HepG2 (cell line): ENCODE measurements at places on chromosomes 7 and 10.

- no peak for DNase-seq
These were observed 88.9 kb downstream of the CTTNBP2 start for GRCh38 chr7:117784315-117784714.

DNA sequence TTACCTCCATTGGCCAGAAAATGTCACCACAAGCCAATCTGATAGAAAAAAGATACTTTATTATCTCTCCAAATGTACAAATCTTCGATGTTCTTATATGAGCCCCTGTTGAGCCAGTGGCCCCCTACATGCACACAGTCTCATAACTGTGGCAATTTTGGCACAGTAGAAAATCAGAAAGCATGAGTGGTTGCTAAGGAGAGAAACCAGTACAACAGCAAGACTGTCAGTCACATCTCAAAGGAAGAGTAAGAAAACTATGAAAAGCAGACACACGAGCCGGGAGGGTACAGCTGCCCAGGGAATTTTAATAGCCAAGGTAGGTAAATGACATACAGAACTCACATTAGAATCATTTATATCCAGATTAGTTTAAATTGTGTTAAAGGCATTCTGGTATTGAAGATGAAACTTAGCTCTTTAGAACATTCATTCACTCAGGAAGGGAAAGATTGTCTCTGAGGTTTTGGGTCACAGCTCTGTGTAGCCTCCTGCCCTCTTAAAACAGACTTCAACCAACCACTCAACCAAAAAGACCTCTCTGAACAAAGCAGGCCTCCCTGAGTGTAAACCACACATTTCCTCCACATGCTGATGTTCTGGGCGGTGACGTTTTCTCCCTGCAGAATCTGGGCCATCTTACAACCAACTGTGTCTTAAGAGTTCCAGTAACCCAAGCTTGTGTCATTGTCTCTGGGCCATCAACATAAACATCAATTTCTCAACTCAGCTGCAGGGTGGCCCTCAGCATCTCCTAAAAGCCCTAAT, 80.8 kb upstream of the ADAM12 start:
- DNase-seq, result no peak

DNA sequence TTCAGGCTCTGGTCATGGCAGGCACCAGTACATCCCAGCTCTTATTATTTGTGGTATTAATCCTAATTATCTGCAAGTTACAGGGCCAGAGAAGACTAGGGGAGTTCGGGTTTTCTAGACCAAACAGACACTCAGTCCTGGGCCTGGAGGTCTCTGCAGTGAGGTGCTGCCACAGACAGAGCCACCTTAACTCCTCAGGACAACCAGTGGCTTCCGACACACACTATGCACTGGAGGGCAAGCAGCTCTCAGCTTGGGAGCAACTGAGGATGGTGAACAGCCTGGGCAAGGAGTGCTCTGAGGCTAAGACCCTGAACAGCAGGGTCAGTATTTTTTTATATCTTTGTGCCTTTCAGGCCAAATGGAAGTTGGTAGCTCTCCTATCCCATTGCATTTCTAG, 19.0 kb downstream of the ACTA2 start:
- DNase-seq, result no peak

DNA sequence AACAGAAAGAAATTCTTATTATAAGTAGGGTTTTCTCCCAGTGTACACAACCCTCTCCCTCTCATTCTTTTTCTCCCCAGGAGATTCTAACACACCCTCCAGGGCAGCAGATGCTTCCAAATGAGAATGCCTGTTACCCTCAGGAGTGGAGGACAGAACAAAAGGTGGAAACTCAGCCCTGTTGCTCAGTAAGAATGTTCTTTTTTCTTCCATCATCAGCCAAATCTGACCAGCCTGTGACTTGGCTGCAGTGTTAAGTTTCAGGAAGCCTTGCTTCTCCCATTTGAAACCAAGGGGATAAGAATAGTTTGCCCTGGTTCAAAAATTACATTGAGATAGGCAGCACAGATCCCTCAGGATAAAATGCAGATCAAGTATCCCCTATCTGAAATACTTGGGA, 77.5 kb upstream of the EEPD1 start:
- DNase-seq, result no peak

- peak; percentile 72 for DNase-seq
These were observed 6.7 kb downstream of the RASSF4 start for GRCh38 chr10:44966129-44966815.

DNA sequence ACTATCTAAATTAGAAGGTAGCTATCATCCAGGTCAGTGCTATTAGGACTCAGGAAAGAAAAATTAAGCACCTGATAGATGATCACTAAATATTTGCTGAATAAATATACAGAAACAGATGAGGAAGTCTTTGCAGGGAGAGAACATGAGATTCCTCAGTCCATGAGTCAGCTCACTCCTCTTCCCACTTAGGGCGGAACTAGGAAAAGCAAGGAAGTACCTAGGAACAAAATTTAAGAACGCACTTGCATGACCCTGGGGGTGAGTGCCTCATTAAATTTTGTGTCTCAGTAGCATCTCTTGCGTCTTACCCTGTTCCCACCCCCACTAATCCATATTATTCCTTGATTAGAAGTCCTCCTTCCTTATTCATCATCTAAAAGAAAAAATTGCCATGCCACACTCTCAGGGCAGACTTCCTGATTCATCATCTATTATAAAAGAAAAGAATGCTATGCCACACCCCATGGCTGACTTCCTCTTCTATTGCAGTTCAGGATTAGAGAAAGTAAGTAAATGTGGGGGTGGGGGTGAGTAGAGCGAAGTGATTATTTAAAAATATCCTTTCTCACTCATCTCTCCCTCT, 208.8 kb downstream of the THSD7A start:
- DNase-seq, result no peak

GRCh38 chr10:129877773-129878371, 86.2 kb downstream of the EBF3 start:
- DNase-seq, result peak; percentile 28

DNA sequence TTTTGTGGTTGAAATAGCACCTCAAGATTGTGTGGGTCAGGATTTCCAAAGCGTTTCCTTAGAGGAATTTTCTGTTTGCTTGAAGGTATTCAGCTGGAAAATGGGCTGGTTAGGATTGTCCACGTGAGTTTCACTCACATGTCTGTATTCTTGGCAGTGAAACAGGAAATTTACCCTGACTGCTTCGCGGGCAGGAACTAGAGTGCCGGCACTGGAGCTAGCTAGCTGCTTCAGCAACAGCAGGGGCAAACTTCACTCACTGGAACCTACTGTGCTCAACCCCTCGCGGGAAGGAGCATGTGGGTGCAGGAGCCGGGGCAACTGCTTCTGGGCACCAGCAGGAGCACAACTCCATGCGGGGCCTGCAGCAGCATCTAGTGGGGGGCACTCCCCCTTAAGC, 38.0 kb upstream of the RTKN2 start:
- no peak for DNase-seq

GRCh38 chr10:126014309-126014708, 117.9 kb downstream of the FANK1 start:
- DNase-seq, result no peak

GRCh38 chr10:5206799-5207198, 10.2 kb downstream of the AKR1C4 start:
- no peak for DNase-seq

- no peak for DNase-seq
These were observed 136.0 kb upstream of the COL1A2 start for GRCh38 chr7:94258418-94259300.

- peak; percentile 20 for DNase-seq
These were observed 10.0 kb upstream of the SLC13A1 start for GRCh38 chr7:123209786-123210185.

DNA sequence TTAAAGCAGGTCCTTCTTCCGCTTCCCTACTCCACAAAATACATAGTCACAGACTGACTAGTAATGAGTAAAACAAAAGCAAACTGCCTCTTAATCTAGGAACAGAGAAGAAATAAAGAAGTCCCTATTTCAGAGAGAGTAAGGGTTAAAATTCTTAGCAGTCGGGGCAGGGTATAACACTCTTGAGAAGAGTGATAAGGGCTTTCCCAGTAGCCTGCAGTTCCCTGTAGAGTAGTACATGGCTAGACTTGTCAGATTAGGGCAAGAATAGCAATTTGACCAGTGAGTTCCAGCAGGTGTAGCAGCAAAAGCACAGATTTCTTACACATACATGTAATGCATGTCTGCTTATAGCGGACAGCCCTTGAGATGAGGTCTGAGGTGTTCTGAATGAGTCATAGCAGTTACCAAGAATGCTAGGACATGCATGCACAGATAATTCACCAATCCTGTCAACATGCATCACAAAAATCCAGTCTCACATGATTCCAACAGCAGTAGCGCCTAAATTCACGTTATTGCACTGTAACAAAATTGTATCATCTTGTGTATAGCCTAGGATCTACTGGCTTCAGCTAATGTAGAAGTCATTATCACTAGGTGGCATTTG, 40.7 kb downstream of the BTRC start:
- DNase-seq, result no peak

- DNase-seq, result no peak
These were observed 145.3 kb downstream of the BTAF1 start for GRCh38 chr10:92068900-92069299.

GRCh38 chr10:123583639-123584418, 82.3 kb upstream of the GPR26 start:
- peak; percentile 34 for DNase-seq

DNA sequence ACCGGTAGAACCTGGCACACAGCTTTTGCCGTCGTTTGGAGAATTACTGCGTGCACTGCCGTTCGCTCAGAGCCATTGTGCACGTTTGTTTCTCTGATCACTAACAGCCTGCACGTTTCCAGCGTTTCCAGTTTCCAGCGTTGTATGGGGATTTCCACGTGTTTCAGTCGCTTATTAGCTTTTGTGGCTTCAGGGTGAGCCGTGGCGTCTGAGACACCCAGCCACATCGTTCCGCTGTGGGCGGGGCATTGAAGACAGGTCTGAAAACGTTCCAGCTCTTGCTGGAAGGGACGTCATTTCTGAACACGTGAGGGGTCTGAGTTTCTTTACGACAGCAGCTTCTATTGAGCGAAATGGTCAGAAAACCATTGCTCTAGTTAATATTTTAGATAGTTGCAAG, 164.8 kb downstream of the DNAJB6 start:
- no peak for DNase-seq

GRCh38 chr10:34178756-34179155, 636.3 kb downstream of the PARD3 start:
- no peak for DNase-seq

- DNase-seq, result peak; percentile 46
These were observed 9.9 kb upstream of the SRRM3 start for GRCh38 chr7:76191783-76192240.

- no peak for DNase-seq
These were observed 265.0 kb downstream of the MAD1L1 start for GRCh38 chr7:1967512-1968396.

GRCh38 chr7:2860627-2861133, 16.6 kb upstream of the GNA12 start:
- peak; percentile 85 for DNase-seq

- DNase-seq, result no peak
These were observed 16.4 kb downstream of the UCN3 start for GRCh38 chr10:5381187-5381586.

- no peak for DNase-seq
These were observed 45.9 kb upstream of the AGMO start for GRCh38 chr7:15607529-15608210.

- DNase-seq, result no peak
These were observed 208.2 kb upstream of the PRKCQ start for GRCh38 chr10:6788231-6788630.

GRCh38 chr10:14385596-14386593, 55.2 kb upstream of the FRMD4A start:
- DNase-seq, result no peak

GRCh38 chr10:121043124-121043849, 192.1 kb downstream of the WDR11 start:
- DNase-seq, result peak; percentile 98

GRCh38 chr7:92924800-92925199, 88.4 kb upstream of the CDK6 start:
- DNase-seq, result no peak

GRCh38 chr10:61159253-61159652, 215.3 kb upstream of the RHOBTB1 start:
- no peak for DNase-seq

- no peak for DNase-seq
These were observed 78.7 kb upstream of the ARID5B start for GRCh38 chr10:61822781-61823230.

GRCh38 chr7:76352193-76352592, 6.6 kb downstream of the YWHAG start:
- DNase-seq, result no peak

DNA sequence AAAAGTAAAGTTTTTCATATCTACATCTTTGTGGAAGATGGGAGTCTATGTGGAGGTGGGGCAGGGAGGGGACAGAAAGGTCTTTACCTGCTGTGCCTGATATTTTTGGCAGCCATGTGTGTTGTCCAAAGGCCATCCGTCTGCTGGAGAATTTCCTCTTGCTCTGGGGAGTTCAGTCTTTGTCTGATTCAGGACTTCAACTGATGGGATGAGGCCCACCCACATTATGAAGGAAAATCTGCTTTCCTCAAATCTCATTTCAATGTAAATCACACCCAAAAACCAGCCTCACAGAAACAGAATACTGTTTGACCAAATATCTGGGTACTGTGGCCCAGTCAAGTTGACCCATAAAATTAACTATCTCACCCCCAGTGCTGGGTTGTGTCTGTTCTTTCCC, 12.5 kb upstream of the ITIH5 start:
- DNase-seq, result no peak

DNA sequence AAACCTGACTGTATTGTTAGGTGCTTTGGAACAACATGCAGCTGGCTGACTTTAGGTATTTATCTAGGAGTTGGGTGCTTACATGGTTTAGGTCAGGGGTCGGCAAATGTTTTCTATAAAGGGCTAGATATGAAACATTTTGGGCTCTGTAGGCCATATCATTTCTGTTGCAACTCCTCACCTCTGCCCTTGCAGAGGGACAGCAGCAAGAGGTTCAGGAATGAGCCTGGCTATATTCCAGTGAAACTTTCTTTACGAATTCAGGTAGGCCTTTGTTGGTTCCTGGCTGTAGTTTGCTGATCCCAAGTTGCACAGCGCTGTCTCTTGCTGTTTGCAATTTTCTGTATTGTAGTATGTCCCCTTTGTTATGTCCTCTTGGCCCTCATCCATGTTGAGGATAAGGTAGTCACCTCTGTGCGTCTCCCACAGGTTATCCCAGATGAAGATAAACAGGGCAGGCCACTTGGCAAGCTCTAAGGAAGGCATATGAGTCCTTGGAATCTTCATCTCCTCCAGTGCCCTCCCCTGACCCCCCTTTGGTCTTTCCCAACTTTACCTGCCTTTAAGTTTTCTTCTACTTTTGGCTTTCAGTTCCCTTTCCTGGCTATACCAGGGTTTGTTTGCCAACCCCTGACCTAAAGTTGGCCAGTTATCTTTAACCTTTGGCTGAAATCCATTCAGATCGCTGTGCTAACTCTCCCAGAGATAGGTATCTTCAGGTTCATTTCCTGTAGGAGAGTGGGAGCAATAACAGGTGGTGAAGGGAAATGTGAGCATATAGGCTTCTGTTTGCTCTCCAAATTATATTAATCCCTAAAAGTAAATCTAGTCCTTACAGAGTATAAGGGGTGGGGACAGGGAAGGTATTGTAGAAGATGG, 36.1 kb downstream of the SGPL1 start:
- peak; percentile 91 for DNase-seq

GRCh38 chr10:76997631-76998030, 640.0 kb downstream of the KCNMA1 start:
- DNase-seq, result no peak

- no peak for DNase-seq
These were observed 3.0 kb downstream of the GUSB start for GRCh38 chr7:65978891-65979582.

GRCh38 chr7:28588602-28589001, 176.3 kb downstream of the CREB5 start:
- DNase-seq, result no peak

- DNase-seq, result no peak
These were observed 151.0 kb upstream of the FRMD4A start for GRCh38 chr10:14481752-14482151.

- no peak for DNase-seq
These were observed 354.5 kb downstream of the TFEC start for GRCh38 chr7:115676080-115676479.
